ENCODE measurements at places on chromosomes 7 and 10.

- no peak for DNase-seq
Observed at GRCh38 chr7:47471358-47471703, 110.6 kb downstream of the TNS3 start.

DNA sequence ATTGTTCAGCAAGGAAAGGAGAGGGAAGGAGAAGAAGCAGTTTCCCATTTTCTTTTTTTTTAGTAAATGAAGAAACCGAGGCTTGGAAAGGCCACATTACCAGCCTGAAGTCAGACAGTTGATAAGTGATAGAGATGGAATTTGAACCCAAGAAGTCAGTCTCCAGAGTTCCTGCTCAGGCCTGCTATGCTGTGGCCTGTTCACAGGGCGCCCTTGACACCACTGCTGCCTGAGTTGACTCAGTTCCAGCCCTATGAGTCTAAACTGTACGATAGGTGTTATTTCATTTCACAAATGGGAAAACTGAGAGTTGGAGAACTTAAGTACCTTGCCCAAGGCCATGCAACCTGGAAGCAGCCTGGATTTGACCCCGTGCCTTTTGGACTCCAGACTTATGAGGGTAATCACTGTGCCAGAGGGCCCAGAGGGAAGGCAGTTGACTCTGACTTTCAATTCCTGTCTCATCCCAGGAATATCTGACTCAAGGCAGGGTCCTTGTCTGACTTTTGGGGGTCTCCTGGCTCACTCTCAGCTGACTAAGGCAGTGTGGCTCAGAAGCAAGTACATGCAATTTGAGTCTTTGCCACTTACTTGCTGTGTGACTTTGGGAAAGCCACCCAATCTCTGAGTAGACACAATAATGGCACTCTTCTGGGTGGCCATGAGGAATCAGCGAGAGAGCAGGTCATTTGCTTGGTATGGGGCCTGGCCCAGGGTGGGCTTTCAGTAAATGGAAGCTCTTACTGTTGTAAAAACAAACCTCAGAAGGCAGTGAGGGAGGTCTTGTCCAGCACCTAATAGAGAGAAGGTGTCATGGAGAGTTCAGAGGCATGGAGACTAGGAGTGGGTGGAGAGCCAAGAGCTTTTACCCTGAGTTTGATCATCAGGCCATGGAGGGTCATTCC lies 17.9 kb upstream of the RBM20 start:
- DNase-seq = no peak

DNA sequence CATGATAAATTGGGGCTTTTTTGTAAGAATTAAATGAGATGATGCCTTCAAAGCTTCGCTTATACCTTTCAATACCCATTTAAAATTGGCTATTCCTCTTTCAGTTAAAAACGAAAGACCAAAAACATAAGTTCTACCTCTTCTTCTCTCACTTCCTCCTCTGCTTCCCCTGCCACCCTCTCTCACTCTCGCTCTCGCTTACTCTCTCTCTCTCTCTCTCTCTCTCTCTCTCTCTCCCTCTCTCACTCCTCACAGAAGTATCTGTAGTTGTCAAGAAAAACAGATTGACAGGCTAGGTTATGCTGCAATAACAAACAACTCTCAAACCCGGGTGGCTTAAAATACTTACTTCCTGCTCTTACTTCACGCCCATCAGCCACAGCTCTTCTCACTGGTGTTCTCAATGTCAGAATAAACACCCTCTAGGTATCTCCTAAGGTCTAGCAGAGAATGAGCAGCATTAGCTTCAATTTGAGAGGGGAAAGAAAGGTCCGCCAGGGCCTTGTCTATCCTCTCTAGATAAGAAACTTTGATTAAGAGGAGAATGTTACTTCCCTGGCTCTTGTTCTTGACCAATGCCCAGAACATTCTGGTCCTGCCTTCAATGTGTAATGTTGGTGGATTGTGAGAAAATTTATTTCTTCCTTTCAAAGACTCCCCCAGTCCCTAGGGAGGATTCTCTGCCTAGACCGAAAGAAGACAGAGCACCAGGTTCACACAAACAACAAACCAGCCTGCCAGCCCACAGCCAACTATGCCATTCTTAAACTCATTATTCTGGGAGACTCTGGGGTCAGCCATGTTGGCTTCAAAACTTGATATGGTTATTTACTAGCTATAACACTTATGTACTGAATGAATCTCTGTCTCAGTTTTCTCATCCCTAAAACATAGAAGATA lies 1028.7 kb downstream of the XPNPEP1 start:
- DNase-seq = no peak

DNA sequence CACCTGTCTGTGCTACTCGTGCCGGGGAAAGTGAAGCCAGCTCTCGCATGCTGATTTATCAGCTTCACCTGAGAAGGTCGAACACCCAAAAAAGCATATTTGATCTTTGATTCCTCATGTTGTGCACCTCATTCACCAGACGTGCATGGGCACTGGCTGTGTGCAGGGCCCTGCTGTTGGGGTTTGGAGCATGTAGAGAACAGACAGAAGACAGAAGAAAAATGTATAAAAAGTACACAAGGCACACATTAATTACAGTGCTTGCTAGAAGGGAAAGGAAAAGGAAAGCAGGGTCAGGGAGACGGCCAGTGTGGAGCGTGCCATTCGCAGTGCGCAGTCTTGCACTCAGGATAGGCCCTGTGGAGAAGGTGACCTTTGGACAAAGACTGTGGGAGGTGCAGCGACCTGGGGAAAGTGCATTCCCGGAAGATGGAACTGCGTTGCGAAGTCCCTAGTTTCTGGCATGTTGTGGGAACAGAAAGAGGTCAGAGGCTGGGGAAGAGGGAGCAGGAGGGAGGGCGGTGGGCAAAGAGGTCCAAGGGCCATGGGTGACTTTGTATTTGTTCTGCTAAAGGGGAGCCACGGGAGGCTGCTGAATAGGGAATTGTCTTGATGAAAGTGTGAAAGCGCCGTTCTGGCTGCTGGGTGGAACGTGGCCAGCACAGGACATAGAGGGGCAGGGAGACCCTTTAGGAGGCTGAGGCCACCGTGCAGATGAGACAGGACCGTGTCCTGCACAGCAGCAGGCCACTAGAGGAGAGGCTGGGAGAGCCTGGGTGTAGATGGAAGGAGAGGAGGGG lies 232.8 kb downstream of the GLRX3 start:
- DNase-seq = no peak

GRCh38 chr10:1451362-1451888 lies 285.9 kb downstream of the ADARB2 start:
- no peak for DNase-seq

DNA sequence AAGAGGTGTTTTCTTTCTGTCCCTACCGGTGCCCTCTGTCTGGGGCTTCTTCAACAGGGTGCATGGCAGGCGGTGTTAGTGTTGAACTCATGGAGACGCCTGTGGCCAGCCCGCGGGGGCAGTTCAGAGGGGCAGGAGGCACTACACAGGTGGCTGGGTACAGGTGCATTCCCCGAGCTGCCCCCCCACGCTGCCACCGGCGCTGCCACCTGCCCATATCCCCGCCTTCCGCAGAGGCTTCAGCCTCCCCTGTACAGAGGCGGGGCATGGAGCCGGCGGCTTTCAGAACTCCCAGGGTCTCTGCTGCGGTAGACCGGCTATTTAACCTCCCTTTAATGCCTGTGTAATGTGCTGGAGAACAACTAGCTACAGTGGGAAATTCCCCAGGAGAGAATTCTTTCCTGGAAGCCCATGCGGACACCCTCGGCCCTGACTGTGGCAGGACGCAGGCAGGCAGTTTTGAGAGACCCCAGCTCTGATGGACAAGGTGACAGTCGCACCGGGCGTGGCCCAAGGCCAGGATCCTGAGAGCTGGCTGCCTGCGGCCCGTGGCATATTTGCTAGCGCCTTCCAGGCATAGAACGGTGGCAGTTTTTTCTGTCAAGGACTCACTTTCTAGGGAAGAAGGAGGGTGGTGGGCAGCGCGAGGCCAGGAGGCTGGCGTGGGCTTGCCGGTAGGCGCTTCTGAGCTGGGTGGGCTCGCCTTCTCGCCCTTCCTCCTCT lies 53.7 kb upstream of the ZNF32 start:
- DNase-seq = no peak

- DNase-seq = no peak
Observed at GRCh38 chr10:70530315-70530714, 51.7 kb downstream of the PALD1 start.

GRCh38 chr7:151150388-151150787 lies 17.1 kb downstream of the GBX1 start:
- no peak for DNase-seq

DNA sequence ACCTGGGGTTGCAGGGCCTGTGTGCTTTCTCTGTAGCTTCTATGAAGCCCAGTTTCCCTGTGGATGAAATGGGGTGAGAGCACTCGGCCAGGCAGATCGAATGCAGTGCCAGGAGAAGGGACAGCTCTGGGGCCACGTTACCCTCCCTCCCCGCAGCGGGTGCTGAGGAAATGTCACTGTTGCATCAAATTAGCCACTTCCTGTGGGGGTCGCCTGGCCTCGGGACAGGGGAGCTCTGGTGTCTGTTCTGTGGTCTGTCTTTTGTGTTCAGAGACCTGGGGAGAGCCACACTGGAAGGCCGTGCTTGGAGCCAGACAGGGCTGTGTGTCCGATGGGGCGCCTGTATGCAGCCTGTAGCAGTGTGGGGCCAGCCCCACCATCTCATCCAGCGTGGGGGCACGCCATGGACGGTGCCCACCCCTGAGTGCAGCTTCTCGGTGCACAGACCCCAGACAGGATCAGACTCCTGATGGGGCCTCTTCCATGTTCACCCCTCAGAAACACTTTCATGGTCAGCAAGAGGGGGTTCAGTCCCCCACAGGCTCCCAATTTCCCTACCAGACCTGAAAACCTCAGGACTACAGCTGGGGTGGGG lies 13.6 kb downstream of the TTYH3 start:
- DNase-seq = peak; percentile 31

GRCh38 chr7:1046722-1047679 lies 2.7 kb downstream of the GPR146 start:
- DNase-seq = no peak
